Testis (tissue), 5 donors: ENCODE measurements at places on chromosomes 4 and X. TPM values are rescaled to one million over a fixed set of nuclear protein-coding genes. Genes with fewer than 3 reads are reported as not detected.

DNA sequence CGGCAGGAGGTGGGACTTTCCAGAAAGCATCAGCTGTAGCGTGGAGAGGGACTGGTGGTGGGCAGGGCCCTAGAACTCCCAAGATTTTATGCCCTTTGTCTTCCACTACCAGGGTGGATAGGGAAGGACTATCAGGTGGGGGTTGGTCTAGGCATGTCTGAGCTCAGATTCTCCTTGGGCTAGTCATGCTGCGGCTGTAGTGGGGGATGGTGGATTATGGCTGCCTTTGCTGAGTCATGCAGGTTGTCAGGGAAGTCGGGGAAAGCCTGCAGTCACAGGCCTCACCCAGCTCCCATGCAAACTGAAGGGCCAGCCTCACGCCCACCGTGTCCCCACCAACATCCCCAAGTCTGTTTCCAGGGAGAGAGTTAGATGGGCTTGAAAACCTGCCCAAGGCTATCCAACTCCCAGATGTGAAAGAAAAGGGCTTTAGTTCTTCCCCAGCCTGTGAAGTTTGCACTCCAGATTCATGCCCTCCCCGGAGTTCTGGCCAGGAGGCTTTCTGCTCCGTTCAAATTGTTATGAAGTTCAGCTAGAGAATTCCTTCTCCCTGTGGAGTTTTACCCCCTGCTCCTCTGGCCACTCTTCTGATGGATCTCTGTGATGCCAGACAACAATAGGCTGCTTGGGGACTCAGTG, 13.4 kb upstream of the MEPE start:
- H3K4me1 ChIP-seq, result no peaks in the 10 kb centered on the region
- H3K4me3 ChIP-seq, result no peak overlapping the region
- H3K27me3 ChIP-seq, result no peaks in the 10 kb centered on the region
- no peaks in the 10 kb centered on the region for H3K36me3 ChIP-seq
- no peak for DNase-seq
- H3K27ac ChIP-seq, result no peak overlapping the region

- H3K36me3 ChIP-seq, result no peaks in the 10 kb centered on the region
- no peak overlapping the region for H3K27ac ChIP-seq
- DNase-seq, result no peak
- no peaks in the 10 kb centered on the region for H3K4me1 ChIP-seq
Measured at GRCh38 chr4:3009422-3009821, 46.1 kb downstream of the GRK4 start.

GRCh38 chr4:15659768-15660570, 4.8 kb upstream of the FBXL5 start:
- no peak for DNase-seq
- H3K36me3 ChIP-seq, result no peaks in the 10 kb centered on the region
- H3K27me3 ChIP-seq, result no peaks in the 10 kb centered on the region

- no peaks in the 10 kb centered on the region for H3K4me1 ChIP-seq
- no peaks in the 10 kb centered on the region for H3K36me3 ChIP-seq
- no peak for DNase-seq
- H3K27ac ChIP-seq, result no peak overlapping the region
Measured at GRCh38 chrX:19709812-19710518, 177.4 kb downstream of the SH3KBP1 start.

CLDN22 gene
- not detected for total RNA-seq

GUCY1B1 gene
- 7.6 TPM for total RNA-seq
